Mammary epithelial cell (primary cell): ENCODE measurements at places on chromosomes 12 and 14. TPM values are rescaled to one million over a fixed set of nuclear protein-coding genes. Genes with fewer than 3 reads are reported as not detected.

DNA sequence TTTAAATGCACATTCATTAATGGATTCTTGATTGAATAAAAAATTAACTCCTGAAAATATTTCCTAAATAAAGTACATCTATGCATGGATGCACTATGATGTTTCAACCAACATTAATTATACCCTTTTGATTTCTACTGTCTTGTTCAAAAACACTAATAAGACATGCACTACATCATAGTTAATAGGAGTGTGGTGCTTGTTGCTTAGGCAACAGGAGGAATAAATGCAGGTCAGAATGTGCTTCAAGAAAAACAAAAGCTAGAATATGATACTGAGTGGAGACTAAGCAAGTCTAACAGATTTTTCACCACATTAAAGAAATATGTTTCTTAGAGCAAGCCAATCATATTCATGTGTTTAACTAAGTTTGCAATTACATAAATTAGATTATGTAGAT lies 495.8 kb upstream of the GARIN6 start:
- no peak for DNase-seq

HSPB8 gene
- total RNA-seq, result 4.5 TPM

GRCh38 chr12:49121047-49121696 lies 10.0 kb downstream of the TUBA1B start:
- peak; percentile 41 for DNase-seq

TESPA1 gene
- total RNA-seq, result not detected

GLS2 gene
- total RNA-seq, result 4.5 and 4.7 TPM in 2 replicates

DNA sequence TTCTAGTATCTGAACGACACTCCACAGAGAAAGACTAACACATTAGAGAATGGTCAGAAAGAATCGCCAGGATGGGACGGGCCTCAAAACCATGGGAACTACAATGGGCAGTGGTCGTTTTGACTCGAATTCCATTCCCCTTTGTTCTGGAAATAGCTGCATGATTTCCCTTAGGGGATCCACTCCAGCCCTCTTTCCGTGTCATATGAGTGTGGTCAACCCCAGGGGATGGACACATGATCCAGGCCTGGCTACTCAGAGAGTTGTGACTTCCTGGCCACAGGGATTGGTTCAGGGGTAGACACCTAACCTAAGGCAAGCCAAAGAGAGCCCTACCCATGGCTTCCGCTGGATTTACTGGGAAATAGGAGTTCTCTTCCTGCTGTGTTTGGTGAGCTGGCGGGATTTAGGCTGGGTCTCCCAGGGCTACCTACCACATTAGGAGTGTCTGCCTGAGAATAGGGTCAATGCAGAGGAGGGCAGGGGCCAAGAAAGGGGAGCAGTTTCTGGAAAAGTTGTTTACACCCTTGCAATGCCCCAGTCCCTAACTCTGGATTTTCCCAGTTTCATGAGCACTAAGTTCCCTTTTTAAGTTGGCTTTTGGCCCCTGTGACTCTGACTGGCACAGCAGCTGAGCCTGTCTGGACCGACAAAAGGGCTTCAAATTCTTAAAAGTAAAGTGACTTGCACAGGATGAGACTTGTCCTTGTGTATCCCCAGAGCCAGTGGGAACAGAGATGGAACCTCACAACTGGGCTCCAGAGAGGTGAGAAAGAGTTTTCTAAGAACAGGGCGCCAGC lies 28.1 kb upstream of the GPATCH2L start:
- no peak for DNase-seq

COCH gene
- not detected in 2 replicates for total RNA-seq

NELL2 gene
- total RNA-seq, result 1.0 TPM

DNA sequence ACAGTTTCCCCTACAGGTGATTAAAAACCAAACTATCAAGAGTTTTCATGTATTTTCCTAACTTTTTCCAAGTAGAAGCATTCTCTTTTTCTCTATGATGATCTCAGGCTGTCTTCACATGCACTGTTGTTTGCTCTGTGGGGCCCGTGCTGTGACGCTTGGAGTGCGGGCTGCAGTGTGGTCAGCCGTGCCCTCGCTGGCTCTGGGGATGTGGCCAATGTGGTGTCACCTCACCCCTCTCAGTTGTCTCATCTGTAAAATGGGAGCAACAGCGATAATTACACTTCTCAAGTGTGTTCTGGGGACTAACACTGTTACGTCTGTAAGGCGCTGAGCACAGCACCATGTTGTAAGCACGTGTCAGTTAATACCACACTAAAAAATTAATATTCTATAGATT lies 28.6 kb downstream of the DDX51 start:
- DNase-seq, result no peak

DNA sequence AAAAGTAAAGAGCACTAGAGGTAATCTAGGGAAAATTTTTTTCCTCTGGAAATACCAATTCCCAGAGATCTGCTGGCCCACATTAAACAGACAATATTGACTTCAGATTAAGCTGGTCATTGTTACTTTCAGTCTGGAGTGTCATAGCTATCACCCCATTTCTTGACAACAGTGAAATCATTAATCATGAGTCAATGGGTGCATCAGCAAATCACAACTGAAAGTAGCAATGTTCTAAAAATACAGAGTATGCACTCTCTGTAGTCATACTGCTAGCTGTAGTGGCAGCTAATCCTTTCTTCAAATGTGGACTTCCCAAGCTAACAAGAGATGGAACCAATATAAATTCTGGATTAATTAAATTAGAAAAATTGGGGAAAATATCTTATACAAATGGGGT lies 129.9 kb downstream of the CPNE8 start:
- DNase-seq, result peak; percentile 25

DNA sequence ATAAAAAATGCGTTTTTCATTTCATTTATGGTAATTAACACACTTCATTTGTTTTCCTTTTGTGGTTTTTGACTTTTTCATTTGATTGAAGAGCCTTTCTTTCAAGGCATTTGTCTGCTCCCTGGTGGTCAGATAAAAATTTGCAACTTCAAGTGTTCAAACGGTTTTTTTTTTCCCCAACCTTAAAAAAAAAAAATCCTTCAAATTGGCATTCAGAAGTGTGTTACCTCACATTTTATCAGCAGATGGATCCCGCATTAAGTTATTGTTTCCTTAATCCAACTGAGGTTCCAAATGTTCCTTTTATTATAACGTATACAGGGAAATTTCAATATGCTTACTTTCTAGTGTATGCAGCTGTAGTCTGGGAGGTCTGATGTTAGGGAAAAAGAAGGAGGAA lies 47.2 kb downstream of the MYF5 start:
- peak; percentile 16 for DNase-seq

DNA sequence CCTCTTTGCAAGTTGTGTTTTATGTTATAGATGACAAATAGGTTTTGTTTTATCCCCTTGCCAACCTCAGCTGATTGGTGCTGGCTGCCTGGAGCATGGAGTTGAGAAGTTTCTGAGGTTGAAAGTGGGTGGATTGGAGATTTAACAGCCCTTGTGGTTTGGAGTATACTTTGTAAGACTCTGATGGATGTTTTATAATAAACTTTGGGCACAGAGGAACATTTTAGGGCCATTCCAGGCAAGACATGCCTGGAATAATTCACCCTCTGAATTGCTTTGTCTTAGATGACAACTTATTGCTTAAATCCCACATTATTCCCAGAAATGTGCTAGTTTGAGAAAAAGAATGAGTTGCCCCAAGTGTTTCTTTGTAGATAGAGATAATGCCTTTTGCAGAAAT lies 158.9 kb downstream of the SLC5A8 start:
- no peak for DNase-seq

SSTR1 gene
- total RNA-seq, result under 0.01 TPM

GRCh38 chr12:28184375-28184774 lies 5.9 kb upstream of the CCDC91 start:
- no peak for DNase-seq

MYBPC1 gene
- not detected for total RNA-seq

DNA sequence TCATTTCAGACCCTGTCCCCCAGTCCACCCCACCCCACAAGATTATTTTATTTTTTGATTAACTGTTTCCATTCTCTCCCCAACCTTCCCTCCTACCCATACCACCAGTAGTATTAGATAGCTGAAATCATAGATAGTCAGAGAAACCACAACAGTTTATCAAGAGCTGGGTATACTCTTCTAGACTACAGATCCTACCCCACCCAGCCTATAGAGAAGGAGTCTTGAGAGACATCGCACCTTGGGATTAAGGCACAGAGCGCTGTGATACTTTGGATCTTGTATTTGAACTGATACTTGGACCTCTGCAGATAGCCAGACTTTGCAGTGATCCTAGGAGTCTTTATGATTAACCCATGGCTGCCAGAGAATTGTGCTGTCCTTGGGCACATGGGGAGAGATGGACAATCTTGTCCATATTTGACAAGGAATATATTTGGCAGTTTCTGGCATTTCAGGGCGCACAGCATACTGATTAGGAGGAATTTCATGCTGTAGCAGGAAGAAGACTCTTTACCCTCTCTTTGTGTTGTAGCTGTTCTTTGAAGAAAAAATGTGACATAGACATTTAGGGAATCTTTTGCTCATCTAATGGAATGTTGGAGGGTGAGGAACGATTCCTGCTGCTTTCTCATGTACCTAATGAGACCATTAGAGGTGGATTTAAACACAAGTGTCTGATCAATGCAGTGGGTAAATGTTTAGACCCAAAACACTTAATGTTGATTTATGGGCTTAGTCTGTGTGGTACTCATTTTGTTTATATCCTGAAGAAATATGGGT lies 982 bp downstream of the RBMS2 start:
- peak; percentile 24 for DNase-seq

- no peak for DNase-seq
These were observed 305.6 kb downstream of the GALC start for GRCh38 chr14:87687420-87687819.

- DNase-seq, result no peak
These were observed 53.3 kb upstream of the CDKN3 start for GRCh38 chr14:54343272-54344121.

GRCh38 chr14:60487211-60487610 lies 1.3 kb upstream of the C14orf39 start:
- no peak for DNase-seq

TCL1B gene
- not detected in 2 replicates for total RNA-seq

TMEM52B gene
- total RNA-seq, result not detected in 2 replicates

- DNase-seq, result peak; percentile 68
These were observed 102.7 kb downstream of the GPR135 start for GRCh38 chr14:59362513-59362912.

- DNase-seq, result no peak
These were observed 200.2 kb downstream of the EXOC5 start for GRCh38 chr14:57068511-57068910.

NABP2 gene
- total RNA-seq, result 18.3 TPM

SRRM4 gene
- not detected for total RNA-seq

- peak; percentile 50 for DNase-seq
These were observed 142.8 kb downstream of the SLC8A3 start for GRCh38 chr14:70045844-70046535.

SYNDIG1L gene
- total RNA-seq, result not detected

TSPAN9 gene
- 17.7 and 30.3 TPM in 2 replicates for total RNA-seq

DNA sequence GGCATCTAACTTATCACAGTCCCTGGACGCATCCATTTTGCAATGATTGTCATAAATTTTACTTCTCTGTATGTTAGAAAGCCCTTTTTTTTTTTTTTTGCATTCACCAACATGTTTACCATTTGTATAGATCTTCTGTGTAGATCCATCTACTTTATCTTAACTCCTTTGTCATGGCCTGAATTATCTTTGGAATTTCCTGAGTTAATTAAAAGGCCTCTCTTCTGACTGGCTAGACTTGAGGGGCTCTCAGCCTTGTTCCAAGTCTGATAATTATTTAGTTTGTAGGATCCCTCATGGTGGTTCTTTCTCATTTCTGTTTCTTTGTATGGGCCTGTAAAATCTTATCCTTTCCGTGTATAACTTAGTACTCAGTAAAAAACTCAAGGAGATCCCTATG lies 387.0 kb downstream of the C12orf50 start:
- DNase-seq, result no peak

GRCh38 chr12:45203767-45204166 lies 12.1 kb upstream of the ANO6 start:
- DNase-seq, result no peak

GRCh38 chr14:91328313-91329050 lies 84.0 kb upstream of the GPR68 start:
- no peak for DNase-seq

- no peak for DNase-seq
These were observed 1.2 kb downstream of the REM2 start for GRCh38 chr14:22884076-22884737.

DNA sequence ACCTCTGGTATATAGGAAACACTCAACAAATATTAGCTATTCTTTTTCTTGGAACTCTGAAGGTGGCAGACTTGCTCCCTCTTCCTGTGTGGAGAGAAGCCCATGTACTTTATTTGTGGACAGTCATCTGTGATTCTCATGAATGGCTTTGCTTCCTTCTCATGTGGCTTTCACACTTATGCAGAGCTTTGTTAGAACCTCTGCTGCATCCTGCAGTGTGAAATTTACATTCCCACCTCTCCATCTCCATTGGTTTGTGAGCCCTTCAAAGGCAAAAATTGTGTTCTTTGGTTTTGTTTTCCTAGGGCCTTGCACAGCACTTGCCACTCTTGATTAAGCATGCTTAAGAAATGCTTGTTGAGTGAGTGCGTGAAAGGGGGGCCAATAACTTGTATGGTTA lies 51.9 kb downstream of the BICD1 start:
- no peak for DNase-seq

GRCh38 chr14:59439256-59439965 lies 25.8 kb downstream of the GPR135 start:
- DNase-seq, result no peak

- DNase-seq, result no peak
These were observed 43.6 kb upstream of the APPL2 start for GRCh38 chr12:105279460-105280056.

MGP gene
- total RNA-seq, result 0.66 TPM in 1 of 2 replicates, not detected in the other

DNA sequence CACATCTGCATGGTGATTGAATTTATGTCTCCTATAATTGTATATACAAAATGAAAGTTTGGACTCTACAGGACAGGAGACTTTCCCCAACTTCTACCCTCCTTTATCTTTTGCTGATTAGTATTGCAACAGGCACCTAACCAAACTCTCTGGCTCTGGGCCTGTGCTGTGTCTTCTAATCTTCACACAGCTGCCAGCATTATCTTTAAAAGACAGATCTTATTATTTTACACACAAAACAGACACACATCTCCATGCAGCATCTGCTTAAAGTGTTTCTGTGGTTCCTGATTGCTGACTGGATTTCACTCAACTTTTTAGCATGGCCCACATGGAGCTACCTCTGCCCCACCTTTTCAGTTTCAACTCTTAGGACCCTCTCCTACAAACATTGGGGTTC lies 154.9 kb upstream of the PELI2 start:
- no peak for DNase-seq

DNA sequence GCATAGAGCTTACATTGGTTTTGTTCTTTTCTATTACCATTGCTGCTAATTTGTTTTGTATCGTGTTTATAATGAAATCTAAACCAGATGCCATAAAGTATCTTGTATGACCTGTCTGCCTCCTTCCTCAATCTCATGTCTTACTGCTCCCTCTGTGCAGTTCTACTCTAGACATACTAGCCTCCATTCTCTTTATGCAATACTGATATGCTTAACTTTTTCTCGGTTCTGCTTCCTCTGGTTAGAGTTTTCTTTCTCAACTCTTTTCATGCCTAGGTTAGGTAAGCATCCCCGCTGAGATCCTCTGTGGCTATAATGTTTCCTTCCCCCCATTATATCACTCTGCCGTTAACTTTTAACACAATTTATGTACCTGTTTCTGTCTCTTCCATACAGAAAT lies 852.3 kb downstream of the TRHDE start:
- no peak for DNase-seq

- DNase-seq, result no peak
These were observed 2.0 kb downstream of the MGP start for GRCh38 chr12:14883686-14884085.

TPPP2 gene
- total RNA-seq, result not detected in 2 replicates

GRCh38 chr14:86333493-86333892 lies 803.5 kb downstream of the FLRT2 start:
- no peak for DNase-seq
